Femur (tissue), 1 donor: ENCODE measurements at places on chromosomes 4 and X.

GRCh38 chrX:30065226-30065625, 150.1 kb upstream of the MAGEB2 start:
- DNase-seq: no peak

- no peak for DNase-seq
These were observed 63.9 kb upstream of the PSAPL1 start for GRCh38 chr4:7498446-7499200.

- DNase-seq: no peak
These were observed 680.1 kb upstream of the GRIA3 start for GRCh38 chrX:122504026-122504425.

DNA sequence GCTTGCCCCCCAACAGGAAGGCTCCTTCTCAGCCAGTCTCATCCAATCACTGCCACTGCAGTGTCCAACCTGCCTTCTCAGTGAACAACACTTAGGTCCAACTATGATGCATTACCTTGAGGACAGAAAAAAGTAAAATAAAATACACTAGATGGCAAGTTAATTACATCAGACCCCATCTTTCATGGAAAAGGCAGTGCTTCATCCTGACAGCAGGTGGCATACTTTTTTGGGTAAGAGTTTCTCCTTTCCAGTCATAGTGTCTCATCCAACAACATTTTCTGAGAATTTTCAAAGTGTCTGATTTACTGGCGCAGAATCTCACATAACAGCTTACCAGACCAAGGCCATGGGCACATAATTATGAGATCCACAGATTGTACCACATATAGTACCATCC, 1742.8 kb downstream of the PCDH7 start:
- DNase-seq: no peak

- peak; percentile 14 for DNase-seq
These were observed 27.9 kb upstream of the HGFAC start for GRCh38 chr4:3413675-3414420.

DNA sequence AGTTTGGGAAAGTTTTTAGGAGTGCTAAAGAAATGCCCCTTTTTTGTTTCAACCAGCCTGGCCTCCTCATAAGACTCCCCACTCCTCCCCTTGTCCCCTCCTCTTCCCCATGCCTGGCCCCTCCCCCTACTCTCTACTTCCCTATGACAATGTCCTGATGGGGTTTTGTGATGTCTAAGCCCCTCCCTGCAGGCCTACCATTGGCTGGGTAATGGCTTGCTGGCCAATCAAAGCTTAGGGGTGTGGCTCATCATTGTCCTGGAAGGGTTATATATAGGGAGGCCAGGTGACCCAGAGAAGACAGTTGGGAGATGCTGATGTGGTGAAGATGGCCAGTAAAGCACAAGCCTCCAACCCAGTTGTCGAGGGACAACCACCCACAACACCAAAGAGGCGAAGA, 48.2 kb upstream of the PASD1 start:
- DNase-seq: no peak
